Activated CD4-positive, alpha-beta T cell treated with anti-CD3 and anti-CD28 coated beads for 48 hours (primary cell): ENCODE measurements at places on chromosomes 7 and 10.

- no peak for DNase-seq
Observed at GRCh38 chr7:111529507-111530355, 32.6 kb downstream of the IMMP2L start.

- no peak for DNase-seq
Observed at GRCh38 chr7:159139202-159139601, 5.5 kb downstream of the VIPR2 start.

DNA sequence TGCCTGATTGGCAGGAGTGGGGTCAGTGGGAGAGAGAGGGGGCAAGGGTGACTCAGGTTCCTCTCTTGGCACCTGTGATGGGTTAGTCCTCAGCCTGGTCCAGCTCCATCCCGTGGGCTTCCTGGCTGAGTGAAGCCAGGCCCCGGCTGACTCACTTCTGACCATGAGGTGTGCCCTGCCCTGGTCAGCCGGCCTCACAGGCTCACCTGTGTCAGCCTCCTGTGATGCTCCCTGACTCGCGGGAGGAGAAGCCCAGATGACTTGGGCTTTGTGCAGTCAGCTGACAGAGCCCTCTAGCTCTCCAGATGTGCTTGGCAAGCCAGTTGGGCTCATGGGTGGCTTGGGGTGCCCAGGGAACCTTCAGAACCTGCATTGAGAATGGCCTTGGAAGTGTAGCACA lies 16.0 kb upstream of the PPIF start:
- DNase-seq, result no peak

DNA sequence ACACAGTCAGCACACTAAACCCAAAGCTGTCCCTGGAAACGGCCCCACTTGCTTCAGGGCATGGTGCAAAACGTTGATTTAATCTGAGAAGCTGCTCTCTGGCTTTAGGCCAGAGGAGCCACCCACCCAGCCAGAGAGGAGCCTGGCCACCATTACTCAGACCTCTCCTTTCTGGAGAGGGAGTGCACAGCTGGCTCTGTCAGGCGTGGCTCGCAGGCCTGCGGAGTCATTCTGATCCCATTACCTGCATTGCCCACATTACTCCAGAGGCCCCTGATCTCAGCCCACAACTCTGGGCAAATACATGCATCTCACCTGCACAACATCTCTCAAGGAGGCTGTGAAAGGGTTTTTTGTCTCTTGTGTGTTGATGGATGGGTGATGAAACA lies 370.0 kb upstream of the IGFBP3 start:
- DNase-seq, result no peak

- DNase-seq, result no peak
Observed at GRCh38 chr7:84196084-84196503, 1.5 kb upstream of the SEMA3A start.

- no peak for DNase-seq
Observed at GRCh38 chr10:114017271-114017670, 26.4 kb upstream of the ADRB1 start.

GRCh38 chr7:93890041-93890463 lies 501 bp downstream of the TFPI2 start:
- peak; percentile 11 for DNase-seq

GRCh38 chr10:4889959-4890358 lies 64.0 kb downstream of the AKR1E2 start:
- no peak for DNase-seq

GRCh38 chr7:63067897-63068585 lies 930.6 kb upstream of the ZNF722 start:
- DNase-seq, result no peak

- peak; percentile 84 for DNase-seq
Observed at GRCh38 chr10:80535671-80536360, 1.9 kb upstream of the SH2D4B start.

DNA sequence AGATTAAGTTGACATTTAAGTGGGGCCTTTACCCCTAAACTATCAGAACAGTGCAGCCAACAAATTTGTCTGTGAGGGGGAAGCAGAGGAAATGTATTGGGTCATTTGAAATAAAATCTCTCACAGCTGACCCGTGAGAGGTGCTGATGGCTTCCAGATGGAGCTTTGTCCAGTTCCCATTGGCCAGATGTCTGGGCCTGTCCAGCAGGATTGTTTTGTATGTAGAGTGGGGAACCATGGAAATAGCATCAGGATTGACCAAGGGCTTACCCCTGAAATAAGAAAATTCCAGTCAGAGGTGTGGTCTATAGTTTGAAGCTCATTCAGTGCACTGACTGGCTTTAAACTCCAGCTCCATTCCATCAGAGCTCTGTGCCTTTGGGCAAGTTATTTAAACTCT lies 50.6 kb downstream of the INHBA start:
- no peak for DNase-seq

DNA sequence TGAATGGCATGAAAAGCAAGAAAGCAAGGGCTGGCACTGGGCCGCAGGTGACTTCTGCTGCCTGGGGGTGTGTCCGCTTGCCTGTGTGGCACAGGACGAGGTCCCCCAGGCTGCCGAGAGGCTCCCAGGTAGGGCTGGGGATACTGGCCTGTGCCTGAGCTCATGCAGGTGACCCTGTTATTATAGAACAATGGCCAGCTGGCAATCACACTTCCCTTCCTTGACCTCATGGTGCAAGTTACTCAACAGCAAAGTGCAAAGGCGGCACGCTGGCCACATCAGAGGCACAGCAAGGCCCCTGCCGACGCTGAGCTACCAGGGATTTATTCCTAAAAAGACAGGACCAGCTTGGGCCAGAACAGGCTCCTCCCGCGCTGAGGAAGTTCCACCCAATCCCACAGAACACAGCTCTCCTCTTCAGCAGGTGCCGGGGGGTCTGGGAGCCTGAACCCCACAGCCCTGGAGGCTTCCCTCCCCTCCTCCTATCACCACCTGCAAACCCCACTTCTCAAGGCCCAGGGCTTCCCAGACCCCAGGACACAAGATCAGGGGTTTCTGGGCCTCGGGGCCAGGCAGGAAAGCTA lies 1.4 kb upstream of the ADAM8 start:
- DNase-seq, result no peak

- DNase-seq, result no peak
Observed at GRCh38 chr7:22210355-22210754, 146.6 kb downstream of the RAPGEF5 start.
